ENCODE measurements at places on chromosomes 16 and 17.
A peak's percentile ranks its signal among the peaks of the same experiment; 100 is the strongest.

- no peak for DNase-seq
Measured at GRCh38 chr16:85751698-85752501, 1.0 kb upstream of the C16orf74 start.

DNA sequence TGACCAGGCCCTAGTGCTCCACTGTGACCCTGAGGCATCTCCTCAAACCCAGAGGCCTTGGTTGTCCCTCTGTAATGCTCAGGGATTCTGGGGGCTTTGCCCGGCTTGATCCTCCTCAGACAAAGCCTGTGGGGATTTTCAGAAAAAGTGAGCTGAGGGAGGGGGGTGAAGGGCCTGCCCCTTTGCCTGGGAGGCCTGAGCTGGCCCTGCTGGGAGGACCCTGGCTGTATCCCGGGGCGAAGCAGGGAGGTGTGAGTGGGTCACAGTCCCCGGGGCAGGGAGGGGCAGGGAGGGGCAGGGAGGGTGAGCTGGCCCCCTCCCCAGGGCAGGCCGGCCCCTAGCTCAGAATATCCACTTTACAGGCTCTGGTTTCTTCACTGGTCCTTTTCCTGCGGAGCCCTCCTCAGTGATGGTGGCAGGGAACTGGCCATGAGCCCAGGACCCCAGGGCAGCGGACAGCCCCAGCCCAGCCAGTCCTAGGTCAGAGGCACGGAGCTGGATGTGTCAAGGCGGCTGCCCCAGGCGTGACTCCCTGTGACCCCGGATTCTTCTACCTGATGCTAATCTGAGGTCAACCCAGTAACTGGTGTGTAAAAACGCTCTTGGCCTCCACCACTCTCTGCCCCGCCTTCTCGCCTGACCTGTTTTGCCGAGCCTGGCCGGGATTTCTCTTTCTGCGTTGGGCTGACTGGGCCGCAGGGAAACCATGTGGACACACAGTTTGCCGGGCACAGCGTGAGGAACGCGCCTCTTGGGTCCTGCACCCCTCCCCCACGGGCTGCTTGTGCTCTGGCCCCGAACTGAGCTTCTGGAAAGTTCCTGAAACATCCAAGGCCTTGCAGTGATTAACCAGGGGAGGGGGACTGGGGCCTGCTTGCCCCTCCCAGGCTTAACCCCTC, 5.8 kb upstream of the FASN start:
- no peak for DNase-seq

- DNase-seq = no peak
Measured at GRCh38 chr16:29139261-29139802, 154.5 kb downstream of the LAT start.

- DNase-seq = no peak
Measured at GRCh38 chr17:13374203-13375143, 227.3 kb downstream of the HS3ST3A1 start.

DNA sequence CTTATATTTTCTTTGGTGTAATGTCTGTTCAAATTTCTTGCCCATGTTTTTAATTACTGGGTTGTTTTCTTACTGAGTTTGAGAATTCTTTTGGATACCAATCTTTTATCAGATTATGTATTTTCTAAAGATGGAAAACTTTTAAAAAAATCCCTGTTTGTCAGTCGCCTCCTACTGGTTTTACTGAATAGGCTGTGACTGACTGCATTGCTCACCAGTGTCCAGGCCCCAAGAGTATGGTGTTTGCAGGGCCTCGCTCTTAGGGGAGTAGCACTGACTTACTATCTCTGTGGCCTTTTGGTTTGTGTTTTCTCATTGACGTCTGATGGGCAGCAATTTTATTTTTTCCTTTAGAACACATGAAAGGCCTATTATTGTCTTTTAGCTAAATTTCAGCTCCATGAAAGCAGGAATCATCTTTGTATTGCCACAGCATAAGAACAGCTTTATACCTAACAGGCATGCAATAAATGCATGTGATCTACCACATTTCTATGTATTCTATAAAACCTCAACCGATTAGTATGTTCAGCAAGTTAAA, 188.4 kb downstream of the AATF start:
- no peak for DNase-seq

- no peak for DNase-seq
Measured at GRCh38 chr17:38549285-38549684, 56.5 kb downstream of the SRCIN1 start.

GRCh38 chr16:57258226-57258909, 13.3 kb downstream of the ARL2BP start:
- no peak for DNase-seq

- no peak for DNase-seq
Measured at GRCh38 chr16:66520406-66521170, 29.3 kb downstream of the TK2 start.

DNA sequence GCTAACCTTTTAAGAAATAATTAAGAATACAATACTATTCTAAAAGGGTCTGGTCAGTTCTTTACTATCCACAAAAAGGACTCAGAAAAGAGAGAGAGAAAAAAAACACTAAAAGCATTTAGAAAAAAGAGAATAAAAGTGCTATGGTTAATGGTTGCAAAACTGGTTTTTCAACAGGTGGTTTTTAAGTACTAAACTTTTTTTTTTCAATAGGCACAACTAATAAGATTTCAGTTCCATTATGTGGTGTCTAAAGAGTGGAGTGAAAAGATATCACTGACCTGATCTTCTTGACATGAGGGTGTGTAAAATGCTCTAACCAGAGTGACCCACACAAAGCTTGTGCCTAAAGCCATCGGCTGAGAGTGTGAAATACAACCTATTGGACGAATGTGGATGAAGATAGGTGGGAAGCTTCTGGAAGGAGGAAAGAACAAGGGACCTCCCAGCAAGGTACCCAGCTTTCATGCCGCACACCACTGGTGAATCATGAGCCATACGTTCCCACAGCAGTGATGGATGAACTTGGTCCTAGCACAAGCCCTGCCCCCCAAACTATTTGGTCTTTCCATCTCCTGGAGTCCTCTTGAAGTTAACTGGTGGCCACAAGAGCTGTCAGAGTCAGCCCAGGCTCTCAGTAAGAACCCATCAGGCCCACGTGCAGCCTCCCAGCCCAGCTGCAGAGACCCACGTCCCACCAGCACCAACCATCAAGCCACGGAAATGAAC, 103.0 kb downstream of the ZFHX3 start:
- no peak for DNase-seq

- peak; percentile 34 for DNase-seq
Measured at GRCh38 chr17:48505788-48506187, 25.0 kb downstream of the HOXB1 start.

DNA sequence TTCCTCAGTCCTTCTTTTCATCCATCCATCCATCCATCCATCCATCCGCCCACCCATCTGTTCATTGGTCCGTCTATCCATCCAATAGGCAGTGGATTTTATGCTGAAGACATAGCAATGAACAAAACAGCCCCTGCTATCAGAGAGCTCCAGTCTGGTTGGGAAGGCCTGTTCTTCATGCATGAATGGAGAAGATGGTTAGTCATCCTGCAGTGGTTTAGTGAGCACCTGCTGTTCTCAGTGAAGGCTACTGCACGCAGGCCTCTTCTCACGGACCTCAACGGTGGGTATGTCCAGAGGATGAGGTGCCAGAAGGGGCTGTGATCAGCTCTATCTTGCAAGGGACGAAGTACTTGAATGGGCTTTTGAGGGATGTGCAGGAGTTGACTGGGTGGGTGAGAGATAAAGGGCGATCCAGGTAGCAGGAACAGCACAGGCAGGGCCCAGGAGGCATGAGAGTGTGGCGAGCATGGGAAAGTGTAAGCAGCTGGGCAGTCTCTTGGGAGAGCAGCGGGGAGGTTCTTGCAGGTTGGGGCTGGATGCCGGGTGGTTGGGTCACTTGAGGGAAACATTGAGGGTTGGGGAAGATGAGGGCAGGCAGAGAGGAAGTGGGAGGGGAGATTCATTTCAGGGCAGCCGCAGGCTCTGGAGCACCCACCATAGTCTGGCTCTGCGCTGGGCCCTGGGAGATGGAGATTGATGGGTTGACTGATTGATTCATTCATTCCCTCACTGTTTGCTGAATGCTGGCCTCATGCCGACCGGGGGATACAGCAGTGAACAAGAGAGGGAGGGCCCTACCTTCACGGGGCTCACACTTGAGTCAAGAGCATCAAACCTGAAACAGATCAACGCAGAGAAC, 115.0 kb upstream of the CIBAR2 start:
- DNase-seq = peak; percentile 84

DNA sequence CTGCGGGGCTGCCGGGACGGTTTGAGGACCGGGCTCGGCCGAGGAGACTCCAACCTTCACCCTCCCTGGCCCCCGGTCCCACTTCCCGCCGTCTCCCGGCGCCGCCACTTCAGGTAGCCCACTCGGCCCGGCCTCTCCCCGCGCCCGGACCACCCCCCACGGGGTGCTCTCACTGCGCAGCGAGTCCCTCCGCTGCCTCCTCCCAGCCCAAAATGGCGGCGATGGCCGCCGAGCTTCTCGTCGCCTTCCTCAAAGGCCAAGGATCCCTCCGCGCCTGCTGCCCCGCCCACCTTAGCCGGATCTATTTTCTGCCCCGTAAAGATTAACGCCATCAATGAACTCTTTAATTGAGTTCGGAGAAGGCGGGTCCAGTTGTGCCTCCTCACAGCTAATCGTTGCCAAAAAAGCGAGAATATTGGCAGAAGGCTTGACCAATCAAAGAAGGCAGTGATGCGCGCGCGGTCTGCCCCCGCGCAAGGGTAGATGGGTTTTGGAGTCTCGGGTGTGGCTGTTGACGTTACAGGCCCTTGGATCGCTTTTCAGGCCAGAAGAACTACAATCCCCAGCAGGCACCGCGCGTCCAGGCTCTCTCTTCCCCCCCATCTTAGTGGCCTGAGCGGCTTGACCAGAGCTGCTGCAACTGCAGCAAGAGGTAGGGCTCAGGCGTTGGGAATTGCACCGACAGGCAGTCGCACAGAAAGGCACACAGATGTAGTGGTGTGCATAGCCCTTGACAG, at the start of gene HEXIM2:
HEXIM2 (plus strand) TSS at position 588 of the 737 bp plus-strand sequence. CDS start 919 bp downstream, outside the sequence.
- DNase-seq = peak; percentile 100

DNA sequence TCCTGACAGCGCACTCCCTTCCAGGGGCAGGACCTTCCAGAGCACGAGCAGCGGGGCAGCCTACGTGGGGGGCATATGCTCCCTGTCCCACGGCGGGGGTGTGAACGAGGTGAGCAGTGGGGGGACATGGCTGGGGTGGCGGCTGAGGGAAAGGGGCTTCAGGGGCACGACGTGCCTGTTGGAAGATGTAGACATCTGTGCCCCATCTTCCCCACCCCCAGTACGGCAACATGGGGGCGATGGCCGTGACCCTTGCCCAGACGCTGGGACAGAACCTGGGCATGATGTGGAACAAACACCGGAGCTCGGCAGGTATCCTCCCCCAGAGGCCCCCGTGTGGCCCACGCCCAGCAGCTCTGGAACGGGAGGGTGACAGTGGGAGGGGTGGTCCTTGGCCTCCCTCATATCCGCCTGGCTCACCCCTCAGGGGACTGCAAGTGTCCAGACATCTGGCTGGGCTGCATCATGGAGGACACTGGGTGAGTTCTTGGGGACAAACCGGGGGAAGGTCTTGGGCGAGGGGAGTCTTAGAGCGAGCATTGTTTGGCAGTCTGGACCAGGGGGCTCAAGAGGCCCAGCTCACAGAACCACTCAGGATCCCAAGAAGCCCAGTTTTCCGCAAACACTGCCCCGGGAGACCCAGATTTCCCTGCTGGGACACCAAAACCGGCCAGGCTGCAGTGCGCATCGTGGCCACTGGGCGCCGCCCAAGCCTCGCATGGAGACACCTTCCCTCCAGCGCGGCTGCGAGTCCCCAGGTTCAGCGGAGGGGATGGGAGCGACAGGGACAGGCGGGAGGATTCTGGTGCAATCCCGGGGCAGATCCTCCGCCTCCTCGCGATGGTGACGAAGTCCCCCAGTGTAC, 15.7 kb downstream of the ADAM11 start:
- peak; percentile 35 for DNase-seq

DNA sequence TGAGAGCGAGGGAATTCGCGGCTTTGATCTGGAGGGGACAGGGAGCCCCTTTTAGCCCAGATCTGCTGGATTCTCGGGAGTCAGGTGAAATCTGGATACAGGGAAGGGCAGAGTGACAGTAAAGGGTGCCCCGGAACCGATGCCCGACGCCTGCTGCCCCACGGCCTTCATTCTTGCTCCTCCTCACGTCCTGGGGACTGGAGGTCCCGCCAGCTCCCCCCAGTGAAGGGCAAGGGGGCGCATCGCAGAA, 596 bp downstream of the OR1F1 start:
- DNase-seq = no peak

DNA sequence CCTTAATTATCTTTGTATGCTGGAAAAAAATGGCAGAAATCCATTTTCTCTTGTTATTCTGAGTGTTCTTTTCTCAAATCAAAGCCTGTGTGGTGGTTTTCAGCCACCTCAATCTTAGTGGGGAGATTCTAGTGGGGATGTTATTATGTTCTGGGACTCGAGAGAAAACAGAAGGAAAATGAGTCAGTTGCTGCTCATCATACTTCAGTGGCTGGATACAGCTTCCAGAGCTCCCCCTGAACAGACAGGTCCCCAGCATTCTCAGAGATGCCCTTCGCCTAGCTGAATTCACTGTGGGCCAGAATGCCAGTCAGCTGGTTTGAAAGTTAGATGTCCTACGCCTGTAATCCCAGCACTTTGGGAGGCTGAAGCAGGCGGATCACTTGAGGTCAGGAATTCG, 8.5 kb downstream of the ST6GALNAC1 start:
- DNase-seq = no peak

DNA sequence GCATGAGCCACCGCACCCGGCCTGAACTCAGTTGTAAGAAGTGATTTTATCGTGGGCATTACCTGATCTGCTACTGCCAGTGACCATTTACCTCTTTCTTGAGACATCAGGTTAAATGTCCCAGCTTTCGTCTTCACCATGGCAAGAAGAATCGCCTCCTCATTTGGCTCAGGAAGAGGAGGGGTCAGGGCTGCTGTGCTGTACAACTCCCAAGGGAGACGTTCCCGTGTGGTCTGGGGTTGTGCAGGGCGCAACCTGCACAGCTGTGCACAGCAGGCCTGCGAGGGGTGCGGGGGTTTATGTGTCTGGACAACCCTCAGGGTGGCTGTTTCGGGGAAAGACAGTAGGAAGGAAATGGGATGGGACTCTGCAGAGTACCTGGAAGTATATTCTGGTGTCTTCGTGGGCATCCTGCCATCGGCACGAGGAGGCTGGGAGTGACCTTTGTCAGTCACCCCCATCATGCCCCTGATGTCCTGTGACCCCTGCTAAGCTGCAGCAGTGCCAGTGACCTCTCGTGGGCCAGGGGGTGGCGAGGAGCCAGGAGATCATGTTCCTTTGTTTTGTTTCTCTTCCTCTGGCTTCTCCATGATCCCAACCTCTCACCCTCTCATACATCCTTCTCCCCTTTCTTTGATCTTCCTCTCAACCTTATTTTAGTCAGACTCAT, 27.3 kb downstream of the CIBAR2 start:
- DNase-seq = no peak

DNA sequence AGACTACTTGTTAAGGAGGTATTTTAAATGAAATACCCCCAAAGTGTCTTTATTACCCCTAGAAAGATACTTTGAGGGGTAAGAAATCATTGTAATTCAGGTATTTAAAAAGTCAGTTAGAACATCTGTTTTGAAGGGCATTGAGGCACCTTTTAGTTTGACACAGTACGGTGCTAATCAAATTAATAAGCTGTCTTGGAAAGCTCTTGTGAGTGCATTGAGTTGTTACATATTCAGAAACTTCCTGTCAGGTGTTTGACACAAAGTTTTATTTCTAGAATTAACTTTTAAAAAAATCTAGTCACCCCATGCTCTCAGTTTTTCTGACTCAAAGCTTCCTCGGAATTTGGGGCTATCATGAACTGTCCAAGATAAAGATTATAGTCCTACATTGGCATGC, 4.6 kb downstream of the RBBP6 start:
- DNase-seq = no peak

GRCh38 chr16:10959161-10959560, 14.8 kb downstream of the CLEC16A start:
- DNase-seq = no peak
